CD4-positive, alpha-beta T cell treated with Interferon alpha-2 for 1 hour (primary cell): ENCODE measurements at places on chromosomes 6 and 20.

DNA sequence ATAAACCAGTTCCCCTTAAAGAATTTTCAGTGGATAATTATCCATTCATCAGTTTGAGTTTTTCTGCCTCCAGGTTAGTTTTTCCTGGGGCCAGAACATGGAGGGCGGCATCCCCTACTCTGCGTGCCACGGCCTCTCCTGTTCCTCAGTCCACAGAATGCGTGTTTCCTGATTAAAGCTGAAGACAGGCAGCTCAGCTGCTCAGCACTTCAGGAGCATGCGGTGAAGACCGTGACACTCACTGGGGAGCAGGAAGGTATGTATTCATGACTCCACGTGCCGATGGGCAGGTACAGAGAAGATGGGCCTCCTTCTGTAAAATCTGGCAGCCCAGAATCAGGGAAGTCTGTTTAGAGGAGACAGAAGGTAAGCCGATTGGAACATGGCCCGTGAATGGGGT lies 2.0 kb upstream of the THBS2 start:
- DNase-seq = no peak

GRCh38 chr6:90216072-90216977 lies 80.3 kb downstream of the BACH2 start:
- peak; percentile 60 for DNase-seq

DNA sequence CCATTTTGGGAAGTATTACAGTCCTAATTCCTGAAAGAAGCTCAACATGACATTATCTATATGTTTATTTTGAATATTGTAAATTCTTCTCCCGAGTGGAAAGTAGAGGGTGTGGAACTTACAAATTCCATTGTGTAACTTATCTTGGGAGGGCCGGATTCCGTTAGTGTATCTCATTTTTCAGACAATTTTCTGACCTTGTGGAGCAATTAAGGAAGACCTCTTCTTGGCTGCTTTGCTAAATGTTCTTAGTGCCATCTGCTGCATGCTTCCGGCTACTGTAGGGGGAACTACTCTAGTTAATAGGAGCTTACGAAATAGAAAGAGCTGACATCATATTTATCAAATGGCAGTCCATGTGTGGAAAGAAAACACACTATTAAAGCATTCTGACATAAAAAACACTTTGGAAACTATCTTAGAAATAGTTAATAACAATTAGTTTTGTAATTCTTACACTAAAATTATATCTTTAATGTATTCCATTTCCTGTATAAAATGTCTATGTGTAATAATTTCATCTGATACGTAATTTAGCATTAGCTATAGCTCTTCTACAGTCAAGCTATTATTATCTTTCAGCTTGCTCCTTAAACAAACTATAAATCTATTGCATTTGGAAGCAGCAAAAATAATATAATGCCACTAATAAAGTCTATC lies 41.5 kb upstream of the KCNQ5 start:
- peak; percentile 7 for DNase-seq

GRCh38 chr6:144413418-144413817 lies 128.3 kb downstream of the UTRN start:
- no peak for DNase-seq

DNA sequence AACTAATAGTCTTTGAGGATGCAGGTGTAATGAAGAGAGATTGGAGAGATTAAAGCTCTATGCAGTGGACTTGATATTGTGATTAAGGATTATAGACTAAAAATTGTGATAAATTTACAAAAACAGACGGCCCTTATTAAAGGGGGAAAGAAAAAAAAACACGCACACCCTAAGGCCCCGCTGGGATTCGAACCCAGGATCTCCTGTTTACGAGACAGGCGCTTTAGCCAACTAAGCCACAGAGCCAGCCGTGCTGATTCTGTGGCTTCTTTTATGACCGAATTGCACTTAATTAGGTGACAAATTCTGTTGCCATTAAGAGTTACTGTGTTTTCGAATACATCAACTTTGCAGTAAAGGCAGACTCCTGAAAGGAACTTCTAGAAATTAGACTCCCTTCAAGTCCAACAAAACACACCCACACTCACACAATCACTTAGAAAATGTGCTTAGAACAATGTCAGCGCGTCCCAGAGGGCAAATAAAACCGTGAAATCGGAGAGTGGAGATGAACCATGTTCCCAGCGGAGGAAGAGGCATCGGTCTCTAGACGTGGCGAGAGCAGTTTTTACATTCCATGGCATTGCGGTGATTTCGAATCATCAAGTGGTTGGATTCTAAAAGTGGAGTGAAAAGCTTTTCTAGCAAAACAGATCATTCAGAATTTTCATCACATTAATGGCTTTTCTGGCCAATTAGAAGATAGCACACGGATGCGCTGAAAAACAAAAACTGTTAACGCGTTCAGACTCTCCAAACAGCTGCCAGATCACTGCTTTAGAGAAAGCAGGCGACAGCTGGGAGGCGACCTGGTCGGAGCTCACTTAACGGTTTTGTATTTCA lies 122.6 kb downstream of the GPX5 start:
- peak; percentile 13 for DNase-seq

DNA sequence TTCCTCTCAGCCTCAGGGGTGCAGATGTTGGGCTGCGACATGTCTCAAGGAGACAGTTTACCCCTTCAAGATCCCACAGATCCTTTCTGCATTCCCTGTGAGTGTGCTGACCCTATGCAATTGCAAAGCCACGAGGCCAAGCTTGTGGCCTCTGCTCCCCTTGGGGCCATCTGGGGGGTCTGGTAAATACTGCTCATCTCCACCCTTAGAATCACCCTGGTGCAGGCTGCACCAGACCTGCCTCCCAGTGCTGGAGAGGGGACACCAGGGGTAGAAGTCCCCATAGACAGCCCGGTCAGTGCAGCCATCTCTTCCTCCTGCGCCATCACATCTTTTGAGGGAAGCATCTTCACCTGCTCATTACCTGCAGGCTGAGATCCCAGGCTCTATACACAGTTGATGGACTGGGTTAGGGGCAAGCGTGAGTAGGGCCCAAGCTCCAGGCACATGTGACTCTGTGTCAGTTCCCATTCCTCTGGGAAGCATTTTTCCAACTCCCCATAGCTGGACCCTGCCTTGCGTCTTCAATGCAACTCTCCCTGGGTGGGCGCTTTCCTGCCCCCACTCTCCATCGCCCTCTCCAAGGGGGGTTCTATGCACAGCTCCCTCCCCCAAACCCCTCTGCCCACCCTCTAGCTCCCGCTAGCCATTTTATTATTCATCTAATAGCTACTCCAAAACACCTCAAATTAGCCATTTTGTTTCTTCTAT lies 53.9 kb downstream of the THBS2 start:
- DNase-seq = no peak
